ENCODE measurements at places on chromosomes 6 and 20.

GRCh38 chr6:53032849-53033248, 32.4 kb upstream of the FBXO9 start:
- DNase-seq, result no peak

DNA sequence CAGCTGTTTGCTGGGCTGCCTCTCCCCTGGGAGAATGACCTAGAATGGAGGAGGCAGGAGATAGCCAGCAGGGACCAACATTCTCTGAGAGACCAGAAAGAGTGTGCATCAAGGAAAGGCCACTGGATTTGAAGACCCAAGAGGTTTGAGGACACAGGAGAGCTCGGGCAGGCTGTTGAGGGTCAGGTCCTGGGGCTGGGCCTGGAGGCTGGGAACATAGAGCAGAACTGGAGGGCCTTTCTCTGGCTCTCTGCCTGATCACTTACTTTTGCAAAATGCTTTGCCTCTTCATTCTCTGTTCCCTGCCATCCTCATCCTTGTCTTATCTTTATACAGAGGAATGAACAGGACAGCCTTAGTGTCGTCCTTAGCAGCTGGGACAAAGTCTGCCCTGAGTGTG, 2.5 kb downstream of the IYD start:
- DNase-seq, result no peak

DNA sequence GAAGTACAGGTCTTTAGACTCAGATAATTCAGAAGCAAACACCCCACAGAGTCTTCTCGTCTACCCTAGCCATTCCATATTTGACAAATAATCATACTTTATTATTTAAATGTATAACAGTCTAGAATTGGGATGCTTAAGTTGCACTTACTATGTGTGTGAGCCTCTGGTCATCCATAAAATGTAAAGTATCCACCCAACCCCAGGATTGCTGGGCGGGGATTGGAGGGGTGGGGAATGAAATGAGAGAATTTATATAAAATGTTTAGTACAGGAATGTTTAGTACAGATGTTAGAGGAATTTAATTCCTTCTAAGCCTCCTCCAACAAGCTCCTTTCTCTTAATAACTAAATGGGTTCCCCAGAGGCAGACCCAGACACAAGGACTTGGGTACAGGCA, 16.9 kb downstream of the BNIP5 start:
- no peak for DNase-seq

- no peak for DNase-seq
Measured at GRCh38 chr6:159984268-159984786, 15.4 kb downstream of the IGF2R start.

DNA sequence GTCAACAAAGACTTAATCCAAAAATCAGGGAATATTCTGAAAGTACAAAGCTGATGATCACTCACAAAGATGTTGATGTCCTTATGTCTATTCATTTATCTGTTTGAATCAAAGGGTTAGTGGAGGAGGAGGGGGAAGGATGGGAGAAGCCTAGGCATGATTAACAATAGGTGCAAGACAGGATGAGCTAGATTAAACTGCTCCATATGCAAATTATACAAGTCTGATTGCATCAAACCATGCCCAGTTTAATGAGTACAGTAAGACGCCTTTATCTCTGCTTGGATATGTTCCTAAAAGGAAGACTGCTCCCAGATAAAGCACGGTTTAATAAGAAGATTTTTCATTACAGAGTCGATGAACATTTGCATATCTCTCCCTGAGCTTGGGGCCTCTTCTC, 626.4 kb upstream of the NOX3 start:
- no peak for DNase-seq

DNA sequence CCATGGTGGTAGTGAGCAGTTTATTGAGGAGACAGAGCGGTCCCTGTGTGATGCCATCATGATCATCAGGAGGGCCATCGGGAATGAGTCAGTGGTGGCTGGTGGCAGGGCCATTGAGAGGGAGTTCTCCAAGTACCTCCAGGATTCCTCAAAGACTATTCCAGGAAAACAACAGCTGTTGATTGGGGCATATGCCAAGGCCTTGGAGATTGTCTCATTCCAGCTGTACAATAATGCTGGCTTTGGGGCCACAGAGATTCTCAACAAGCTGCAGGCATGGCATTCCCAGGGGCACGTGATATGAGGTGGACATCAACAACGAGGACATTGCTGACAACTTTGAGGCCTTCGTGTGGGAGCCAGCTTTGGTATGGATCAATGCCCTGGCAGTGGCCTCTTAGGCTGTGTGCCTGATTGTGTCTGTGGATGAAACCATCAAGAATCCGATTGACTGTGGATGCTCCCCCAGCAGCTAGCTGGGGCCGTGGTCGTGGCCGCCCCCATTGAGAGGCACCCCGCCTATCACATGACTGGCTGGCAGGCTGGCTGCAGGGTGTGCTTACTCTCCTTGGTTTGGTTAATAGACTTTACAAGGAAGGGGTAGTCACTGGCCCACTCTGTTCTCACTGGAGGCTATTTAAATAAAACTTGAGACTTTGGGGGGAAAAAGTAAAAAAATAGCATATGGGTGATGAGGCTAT, 16.7 kb downstream of the RAET1E start:
- no peak for DNase-seq
